ENCODE measurements at places on chromosomes 3 and 15.

- no peak for DNase-seq
Measured at GRCh38 chr15:51080286-51080685, 14.4 kb downstream of the TNFAIP8L3 start.

DNA sequence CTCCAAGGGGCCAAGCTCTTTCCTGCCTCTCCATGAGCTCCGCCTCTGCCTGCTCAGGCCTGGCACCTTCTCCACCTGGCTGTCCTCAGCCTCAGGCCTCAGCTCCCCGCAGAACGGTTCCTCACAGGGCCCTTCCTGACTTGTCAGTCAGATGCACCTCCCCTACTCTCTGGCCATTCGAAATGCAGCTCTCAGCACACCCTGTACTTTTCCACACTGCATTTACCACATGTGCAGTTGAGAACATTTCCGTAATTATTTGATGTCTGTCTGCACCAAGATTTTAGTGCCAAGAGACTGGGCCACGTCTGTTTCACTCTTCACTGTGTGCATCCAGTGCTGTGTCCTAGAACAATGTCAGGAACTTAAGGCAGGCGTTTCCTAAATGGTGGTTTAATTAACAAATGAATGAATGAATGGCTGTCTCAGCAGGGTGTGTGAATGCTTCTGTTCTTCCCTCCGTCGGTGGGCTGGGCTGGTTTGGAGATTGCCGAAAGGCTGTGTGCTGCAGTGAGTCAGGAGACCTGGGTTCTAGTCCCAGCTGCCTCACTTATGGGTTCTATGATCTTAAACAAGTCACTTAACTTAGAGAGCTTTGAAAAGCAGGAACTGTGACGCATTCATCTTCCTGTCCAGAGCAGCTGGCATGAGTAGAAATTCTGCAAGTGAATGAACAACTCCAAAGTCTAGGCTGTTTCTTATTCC, 5.4 kb downstream of the MUC4 start:
- DNase-seq: no peak

GRCh38 chr3:107285197-107285596, 92.0 kb upstream of the CCDC54 start:
- peak; percentile 32 for DNase-seq

- no peak for DNase-seq
Measured at GRCh38 chr3:14131134-14131533, 6.3 kb downstream of the TMEM43 start.

- no peak for DNase-seq
Measured at GRCh38 chr15:52808996-52809395, 18.9 kb upstream of the ONECUT1 start.

DNA sequence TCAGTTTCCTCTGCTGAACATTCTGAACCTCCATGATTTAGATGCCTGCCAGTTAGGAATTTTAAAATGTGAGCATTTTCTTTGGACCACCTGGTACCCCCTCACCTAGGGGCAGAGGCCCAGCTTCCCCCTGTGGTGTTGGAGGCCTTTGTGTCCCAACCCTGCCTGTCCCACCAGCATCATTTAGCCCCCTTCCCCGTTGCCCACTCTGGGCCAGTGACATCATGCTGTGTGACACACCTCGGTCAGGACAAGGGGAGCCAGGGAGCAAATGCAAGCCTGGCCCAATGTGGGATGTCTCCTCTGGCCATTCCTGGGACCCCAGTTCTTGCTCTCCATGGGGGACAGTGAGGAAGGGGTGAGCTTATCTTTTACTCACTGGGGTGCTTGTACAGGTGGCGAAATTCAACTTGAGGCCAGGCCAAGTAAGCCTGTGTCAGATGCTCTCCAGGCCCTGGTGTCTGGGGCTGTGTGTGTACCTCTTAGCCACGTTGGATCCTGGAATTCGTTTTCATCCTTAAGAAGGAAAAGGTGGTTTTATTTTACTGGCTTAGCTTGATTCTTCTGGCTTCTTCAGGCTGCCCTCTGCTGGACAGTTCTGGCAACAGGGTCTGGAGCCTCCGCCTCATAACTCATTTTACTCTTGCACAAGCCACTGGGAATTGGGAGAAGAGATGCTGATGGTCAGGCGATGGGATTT, 49.7 kb upstream of the MYZAP start:
- peak; percentile 76 for DNase-seq

DNA sequence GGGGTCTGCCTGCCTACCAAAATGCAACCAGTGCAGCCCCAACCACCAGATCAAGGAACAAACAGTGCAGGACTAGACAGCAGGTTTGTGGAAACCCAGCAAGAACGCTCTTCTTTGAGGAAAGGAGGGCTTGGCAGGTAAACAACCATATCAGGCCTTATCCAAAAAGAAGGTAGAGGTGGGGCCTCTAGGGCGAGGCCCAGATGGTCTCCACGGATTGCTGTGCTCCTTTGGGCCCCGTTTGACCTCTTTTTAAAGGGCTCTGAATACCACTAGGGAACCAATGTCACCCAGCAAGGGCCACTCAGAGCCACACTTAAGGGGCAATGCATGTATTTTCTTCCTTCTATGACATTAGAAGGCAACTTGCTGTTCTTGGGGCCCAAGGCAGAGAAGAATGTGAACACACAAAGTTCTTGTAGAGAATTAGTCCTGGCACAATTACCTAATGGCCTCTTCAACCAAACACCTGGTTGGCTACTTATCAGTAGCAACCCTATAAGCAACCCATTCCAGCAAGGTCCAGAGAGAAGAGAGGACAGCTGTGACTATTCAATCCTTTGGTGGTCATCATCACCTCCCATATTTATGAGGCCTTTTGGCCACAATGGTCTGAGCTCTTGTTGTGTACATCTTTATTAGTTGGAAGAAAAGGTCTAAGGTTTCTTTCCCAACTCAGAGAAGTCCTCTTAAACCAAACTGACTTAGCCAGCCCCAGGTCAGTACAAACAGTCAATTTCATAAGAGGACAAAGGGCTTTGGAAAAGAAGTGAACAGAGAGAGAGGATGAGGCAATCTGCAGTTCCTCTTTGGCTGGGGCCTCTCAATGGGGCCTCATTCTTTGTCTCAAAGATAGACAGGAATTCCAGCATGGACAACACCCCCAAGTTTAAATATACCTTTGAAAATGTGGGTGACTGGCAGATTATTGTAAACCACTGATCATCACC, 36.0 kb downstream of the FOXP1 start:
- peak; percentile 35 for DNase-seq

DNA sequence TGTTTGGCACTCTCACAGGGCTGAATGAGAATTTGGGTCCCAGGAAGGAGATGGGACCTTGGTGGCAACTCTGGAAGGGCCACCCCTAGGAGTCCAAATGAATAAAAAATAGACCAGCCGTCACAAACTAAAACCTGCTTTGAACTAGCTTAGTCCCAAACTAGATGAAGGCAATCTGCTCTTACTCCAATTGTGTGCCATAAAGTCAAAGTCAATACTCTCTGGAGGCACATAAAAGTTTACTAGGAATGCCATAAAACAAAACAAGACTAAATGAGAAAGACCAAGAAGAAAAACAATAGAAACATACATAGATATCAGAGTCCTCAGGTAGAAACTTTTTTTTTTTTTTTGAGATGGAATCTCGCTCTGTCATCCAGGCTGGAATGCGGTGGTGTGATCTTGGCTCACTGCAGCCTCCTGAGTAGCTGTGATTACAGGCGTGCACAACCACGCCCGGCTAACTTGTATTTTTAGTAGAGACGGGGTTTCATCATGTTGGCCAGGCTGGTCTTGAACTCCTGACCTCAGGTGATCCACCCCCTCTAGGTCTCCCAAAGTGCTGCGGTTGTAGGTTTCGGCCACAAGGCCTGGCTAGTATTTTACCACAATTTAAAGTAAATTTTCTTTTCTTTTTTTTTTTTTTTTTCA, 8.1 kb downstream of the GOLGA6L2 start:
- no peak for DNase-seq

DNA sequence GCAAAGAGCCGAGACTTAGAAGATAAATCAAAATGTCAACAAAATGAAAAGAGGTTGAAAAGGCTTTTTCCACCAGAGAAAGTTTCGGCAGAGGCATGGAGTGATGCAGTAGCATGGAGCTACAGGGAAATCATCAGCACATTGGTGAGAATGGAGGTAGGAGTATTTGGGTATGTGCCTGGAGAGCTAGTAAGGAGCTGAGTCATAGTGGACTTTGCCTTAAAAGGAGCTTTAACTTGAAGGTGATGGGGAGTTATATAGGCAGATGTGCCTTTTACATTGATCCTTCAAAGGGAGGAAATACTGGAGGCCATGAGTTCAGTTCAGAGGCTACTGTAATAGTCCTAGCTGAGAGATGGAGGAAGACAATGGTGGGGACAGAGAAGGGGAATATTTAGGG, 44.3 kb downstream of the IL5RA start:
- no peak for DNase-seq

- DNase-seq: no peak
Measured at GRCh38 chr3:182814419-182815062, 21.2 kb downstream of the ATP11B start.

DNA sequence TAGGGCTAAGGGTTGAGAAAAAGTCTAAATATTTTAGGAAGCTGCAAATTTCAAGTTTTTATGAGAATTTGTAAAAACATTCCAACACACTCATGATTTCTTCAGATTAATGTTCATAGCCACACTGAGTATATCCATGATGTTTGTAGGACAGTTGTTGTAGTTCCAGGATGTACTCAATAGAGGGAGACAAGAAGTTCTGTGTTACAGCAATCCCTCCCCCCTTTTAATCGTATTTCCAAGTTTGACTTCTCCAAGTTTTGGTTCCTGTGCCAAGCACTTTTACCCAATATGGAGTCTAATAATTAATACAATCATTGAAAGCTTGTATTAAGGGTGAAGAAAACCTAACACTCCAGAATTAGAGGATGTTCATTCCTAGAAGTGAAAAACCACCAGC, 143.4 kb downstream of the FEZF2 start:
- DNase-seq: peak; percentile 8

DNA sequence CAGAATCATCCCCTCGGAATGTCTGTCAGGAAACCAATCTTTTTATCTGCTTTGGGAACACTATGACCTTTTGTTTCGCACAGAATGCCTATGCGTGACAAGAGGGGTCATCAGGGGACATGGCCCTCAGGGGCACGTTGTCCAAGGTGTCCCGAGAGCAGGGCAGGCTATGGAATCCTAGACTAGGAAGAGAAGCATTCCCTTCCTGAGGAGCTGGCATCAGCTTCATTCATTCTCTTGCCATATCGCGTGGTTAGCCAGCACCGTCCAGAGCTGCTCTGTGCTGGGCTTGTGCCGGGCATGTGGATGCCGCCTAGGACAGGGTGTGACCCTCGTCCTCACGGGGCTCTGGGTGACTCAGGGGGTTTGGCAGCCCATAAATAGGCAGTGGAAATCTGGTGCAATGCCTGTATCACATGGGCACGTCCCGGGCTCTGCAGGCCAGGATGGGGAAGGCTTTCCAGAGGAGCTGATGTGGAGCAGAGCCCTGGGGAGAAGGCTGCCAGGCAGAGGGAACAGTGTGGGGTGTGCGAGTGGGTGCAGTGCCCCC, 117.8 kb downstream of the TMEM266 start:
- peak; percentile 43 for DNase-seq

- DNase-seq: peak; percentile 67
Measured at GRCh38 chr3:126208606-126209256, 28.3 kb upstream of the ALDH1L1 start.

- no peak for DNase-seq
Measured at GRCh38 chr3:155015776-155016436, 64.2 kb upstream of the MME start.

DNA sequence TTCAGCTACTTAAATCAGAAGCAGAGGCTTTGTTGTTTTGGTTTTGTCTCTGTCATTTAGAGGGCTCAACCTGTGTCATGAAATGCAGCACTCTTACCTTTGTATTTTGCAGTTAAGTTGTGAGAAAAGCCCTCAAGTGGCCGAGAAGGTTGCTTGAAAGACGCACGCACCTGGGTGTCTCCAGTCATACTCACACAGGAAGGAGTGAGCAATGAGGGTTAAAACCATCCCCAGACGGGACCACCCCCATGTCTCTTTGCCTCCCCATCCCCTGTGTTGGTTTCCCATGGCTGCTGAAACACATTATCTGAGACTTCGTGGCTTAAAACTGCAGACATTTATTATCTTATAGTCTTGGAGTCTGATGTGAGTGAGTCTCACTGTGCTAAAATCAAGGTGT, 376.1 kb upstream of the CFAP20DC start:
- DNase-seq: no peak

DNA sequence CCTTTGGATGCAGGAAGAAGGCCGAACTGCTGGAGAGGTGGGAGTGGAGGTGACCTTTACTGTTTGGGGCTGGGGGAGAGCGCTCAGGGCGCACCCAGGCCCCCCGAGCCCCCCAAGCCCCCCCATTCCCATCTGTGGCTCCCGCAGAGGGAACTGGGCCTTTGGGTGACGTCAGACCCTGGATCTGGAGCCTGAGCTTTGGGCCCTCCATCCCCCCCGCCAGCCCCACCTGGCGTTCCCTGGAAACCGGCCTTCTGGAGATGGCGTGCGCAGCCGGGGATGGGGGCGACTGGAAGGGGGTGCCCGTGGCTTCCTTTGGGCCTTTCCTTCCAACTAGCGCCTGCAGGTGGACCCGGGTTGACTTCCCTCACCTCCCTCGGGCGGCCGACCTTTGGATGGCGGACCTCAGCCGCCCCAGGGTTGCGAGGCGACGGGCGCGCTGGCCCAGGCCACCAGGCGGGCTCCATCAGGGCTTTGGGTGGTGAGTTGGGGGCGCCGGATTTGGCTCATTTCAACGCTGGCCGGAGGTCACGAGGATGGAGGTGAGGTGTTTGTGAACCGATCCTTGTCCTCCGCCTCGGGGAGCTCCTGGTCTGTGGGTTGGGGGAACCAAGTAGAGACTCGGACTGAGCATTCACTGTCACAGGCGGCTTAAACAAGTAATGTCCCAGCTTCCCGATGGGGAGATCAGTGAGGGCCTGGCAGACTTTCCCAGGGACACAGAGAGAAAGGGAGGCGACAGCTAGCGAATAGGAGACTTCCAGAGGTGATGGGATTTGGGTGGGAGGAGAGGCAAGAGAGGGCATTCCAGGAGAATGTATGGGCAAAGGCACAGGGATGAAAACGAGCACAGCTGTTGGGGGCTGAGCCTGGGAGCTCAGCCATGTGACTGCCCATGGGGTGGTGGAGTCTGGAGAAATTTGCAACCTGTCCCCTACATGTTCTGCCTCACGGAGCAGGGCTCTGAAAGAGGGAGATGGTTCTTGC, 709 bp downstream of the SCAMP5 start:
- no peak for DNase-seq

GRCh38 chr3:152255290-152255689, 13.4 kb upstream of the MBNL1 start:
- DNase-seq: no peak

- DNase-seq: peak; percentile 27
Measured at GRCh38 chr3:43316783-43317460, 30.6 kb downstream of the SNRK start.

DNA sequence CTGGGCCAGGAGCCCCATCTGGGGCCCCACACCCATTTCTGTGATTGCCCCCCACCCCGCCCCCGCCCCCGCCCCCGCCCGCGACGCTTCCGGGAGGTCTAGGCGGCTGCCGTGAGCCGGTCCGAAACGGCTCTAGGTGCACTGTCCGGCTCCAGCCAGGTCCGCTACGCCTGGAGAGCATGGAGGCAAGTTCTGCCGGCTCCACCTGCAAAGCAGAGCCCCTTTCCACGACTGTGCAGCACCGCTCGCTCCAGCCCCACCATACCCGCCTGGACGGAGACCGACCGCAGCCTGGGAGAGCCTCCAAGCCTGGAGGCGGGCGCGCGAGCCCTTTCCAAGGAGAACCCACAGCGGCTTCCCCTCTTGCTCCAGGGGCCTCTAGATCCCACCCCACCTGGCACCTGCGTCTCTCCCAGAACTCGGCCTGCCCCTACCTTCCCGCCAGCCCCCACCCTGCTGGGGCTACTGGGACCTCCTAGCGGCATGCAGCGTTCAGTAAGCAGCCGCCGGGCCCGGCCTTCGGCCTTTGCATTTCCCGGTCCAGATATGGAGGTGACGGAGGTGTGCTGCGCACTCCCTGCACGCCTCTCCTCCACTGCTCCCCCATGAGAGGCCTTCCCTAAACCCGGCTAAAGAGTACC, 66.2 kb downstream of the KLF13 start:
- DNase-seq: peak; percentile 37

Measured in mesenchymal stem cell (in vitro differentiated cells and primary cell).